Hematopoietic multipotent progenitor cell treated with erythropoietin and hydrocortisone succinate and interleukin-3 and kit ligand, for 4 days (in vitro differentiated cells): ENCODE measurements at places on chromosomes 11 and 22.

DNA sequence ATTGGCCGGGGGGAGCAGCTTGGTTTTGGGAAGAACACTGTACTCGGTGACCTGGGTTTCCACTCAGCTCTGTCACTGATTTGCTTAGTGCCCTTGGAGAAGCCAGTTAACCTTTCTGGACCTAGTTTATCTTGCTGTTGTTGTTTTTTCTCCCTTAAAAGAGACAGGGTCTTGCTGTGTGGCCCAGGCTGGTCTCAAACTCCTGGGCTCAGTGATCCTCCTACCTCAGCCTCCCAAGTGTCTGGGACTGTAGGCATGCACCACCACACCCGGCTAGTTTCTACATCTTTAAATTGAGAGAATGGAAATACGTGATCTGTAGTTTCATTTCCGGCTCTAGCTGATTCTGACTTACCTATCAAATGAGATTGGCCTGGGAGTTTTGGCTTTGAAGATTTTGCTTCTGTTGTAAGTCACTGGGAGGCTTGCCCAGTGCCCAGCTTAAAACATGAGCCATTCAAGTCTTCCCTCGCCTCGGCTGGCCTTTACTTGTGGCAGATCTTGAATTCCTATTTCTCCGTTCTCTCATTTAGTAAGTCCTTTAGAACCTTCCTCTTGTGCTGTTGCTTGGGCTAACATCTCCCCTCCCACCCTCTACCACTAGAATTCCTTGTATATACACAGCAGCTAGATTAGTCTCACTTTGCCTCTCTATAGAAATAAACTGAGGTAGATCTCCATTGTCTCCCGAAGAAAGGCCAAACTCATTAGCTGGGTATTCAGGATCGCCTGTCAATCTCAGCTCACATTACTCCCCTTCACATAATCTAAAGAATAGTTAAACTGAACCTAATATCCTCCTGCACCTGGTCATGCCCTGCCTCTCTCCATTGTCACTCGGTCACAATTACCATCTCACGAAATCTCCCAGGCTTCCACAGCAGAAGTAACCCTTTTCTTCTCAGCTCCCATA is 87.7 kb upstream of the SLC25A18 start:
- DNase-seq: no peak

DNA sequence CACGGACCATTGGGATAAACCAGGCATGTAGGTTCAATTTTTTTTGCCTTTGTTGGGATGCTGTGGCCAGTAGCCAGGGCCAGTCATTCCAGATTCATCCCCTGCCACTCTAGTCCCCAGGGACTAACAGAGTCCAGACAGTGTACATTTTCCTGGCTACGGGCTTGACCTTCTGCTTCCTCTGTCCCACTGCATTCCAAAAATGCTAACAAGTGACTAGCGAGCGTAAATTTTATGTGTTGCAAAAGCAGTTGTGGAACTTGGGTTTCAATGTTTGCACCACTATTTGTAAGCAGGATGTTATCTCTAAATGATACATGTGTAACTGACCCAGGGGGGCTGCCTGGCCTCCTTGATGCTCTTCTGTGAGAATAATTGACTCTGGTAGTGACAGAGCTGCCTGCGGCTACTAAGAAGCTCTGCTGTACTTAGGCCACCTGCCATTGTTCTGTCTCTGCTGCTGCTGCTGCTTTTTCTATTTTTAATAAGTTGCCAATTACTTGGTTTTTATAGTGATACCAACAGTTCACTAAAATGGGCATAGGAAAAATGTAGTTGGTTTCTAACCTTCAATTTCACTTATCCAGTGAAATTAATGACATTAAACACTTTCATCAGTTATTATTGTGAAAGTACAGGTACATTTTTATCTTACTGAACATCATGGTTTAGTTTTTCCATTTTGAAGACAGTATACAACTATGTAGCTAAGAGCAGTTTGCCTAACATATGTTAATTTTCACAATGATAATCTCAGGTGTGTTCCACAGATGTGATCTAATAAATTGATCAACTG is 26.8 kb downstream of the TNRC6B start:
- DNase-seq: no peak

DNA sequence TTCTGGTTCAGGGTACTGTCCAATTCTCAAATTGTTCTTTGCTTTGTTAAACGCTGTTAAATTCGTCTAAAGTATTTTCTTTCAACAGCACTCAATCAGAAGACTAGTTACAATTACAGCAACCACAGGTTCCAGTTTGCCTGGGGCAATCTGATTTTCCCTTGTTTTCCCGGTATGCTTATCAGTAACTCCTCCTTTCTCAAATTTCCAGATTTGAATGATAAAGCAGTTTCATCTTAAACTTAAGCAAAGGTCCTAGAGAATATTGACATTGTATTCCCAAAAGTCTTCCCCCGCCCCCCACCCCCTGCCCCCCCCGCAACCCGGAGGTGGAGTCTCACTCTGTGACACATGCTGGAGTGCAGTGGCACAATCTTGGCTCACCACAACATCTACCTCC is 10.5 kb upstream of the USP28 start:
- DNase-seq: no peak

DNA sequence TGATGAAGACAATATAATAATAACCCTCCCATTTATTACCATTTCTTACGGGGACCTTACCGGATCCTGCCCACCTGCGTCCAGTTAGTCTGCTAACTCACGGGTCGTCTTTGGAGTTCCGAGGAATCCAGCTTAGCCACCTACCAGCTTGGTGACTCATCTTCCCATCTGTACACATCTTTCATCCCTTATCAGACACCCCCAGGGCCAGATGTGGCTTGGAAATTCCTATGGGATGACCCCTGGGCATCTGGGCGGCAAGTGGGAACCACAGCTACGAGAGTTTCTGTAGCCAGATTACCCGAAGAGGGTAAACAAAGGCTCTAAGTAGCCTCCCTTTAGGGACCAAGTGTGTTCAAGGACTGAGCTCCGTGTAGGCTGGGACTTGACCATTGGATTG is 12.8 kb upstream of the PRR5 start:
- no peak for DNase-seq

- DNase-seq: no peak
Observed at GRCh38 chr22:50272044-50272802, 2.0 kb upstream of the MAPK11 start.

- no peak for DNase-seq
Observed at GRCh38 chr11:82756765-82757639, 23.3 kb upstream of the FAM181B start.

DNA sequence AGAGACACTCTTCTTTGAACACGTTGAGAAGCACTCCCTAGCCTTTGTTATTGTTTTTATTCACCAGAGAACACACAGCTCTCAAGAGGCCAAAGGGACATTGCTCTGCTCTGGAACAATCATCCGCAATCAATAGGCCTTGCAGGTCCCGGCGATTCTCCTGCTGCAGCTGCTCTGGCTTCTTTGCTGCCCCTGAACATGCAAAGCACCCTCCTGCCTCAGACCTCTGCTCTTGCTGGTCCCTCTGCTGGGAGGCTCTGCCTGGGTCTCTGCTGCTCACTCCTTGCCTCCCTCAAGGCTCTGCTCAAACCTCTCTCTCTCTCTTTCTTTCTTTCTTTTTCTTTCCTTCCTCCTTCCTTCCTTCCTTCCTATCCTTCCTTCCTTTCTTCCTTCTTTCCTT is 232.7 kb downstream of the DSCAML1 start:
- no peak for DNase-seq

GRCh38 chr11:95248666-95249467 is 17.9 kb upstream of the SESN3 start:
- no peak for DNase-seq

GRCh38 chr11:34149274-34149673 is 43.8 kb downstream of the NAT10 start:
- DNase-seq: no peak

DNA sequence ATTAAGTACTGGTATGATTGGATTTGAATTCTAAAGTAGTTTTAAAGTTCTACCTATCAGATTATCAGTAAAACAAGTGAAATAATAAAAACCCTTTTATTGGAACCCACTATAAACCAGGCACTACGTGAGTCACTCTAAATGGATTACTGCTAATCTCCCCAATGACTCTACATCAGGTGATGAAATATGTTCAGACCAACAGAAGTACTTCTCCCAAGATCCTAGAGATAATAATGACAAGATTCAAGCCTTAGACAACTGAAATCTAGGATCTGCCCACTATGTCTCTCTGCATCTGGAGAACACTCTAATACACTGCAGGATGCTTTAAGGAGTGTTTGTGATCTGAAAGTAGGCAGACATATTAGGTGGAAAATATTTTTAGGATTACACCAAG is 652.1 kb upstream of the CHORDC1 start:
- no peak for DNase-seq

GRCh38 chr11:68908273-68908672 is 4.6 kb downstream of the IGHMBP2 start:
- no peak for DNase-seq

DNA sequence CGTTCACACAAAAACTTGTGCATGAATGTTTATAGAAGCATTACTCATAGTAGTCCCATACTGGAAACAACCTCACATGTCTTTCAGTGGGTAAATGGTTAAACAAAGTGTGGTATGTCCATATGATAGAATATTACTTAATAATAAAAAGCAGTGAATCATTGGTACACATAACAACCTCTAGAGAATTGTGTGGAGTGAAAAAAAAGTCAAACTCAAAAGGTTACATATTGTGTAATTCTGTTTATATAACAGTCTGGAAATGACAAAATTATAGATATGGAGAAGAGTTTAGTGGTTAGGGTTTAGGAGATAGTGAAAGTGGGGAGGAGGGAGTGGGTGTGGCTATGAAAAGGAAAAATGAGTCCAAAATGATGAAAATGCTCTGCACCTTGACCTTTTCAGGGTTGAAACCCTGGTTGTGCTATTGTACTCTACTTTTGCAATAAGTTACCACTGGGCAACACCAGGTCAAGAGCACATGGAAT is 243.4 kb upstream of the DDI1 start:
- no peak for DNase-seq

GRCh38 chr11:117657794-117658193 is 139.2 kb downstream of the DSCAML1 start:
- no peak for DNase-seq

DNA sequence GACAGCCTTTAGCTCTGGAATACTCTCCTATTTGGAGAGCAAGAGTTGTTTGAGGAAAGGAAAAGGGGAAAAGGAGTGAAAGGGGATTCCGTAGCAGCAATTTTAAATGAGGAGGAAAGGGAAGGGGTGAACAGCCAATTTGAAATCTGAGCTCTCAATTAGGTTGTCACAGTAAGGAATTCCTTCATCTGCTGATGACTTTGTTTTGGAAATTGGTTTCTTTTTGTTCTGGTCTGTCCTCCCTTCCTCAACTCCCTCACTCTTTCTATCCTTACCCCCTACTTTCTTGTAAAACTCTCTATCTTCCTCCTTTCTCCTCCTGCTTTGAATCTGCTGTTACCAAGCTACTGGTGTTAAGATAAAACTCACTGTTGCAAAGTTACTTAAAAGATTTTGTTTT is 1155.6 kb downstream of the DLG2 start:
- DNase-seq: no peak

DNA sequence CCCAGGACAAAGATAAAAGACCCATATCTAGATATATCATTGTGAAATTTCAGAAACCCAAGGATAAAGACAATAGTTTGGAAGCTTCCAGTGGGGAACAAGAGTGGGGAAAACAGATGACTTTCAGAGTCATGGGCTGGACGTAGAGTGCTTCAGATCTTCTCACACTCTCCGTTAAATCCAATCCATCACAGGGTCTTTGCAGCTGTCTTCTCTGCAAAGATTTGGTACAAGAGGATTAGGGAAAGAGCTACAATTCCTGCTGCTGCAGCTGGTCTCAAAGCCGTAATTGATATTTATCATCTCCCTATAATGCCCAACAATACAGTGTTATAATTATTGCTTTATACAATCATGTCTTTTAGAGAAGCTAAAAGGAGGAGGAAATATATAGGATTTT is 63.4 kb upstream of the CLPB start:
- no peak for DNase-seq

GRCh38 chr11:32884770-32885384 is 7.7 kb upstream of the QSER1 start:
- DNase-seq: peak; percentile 62

- no peak for DNase-seq
Observed at GRCh38 chr11:2293531-2293971, 8.2 kb downstream of the C11orf21 start.

DNA sequence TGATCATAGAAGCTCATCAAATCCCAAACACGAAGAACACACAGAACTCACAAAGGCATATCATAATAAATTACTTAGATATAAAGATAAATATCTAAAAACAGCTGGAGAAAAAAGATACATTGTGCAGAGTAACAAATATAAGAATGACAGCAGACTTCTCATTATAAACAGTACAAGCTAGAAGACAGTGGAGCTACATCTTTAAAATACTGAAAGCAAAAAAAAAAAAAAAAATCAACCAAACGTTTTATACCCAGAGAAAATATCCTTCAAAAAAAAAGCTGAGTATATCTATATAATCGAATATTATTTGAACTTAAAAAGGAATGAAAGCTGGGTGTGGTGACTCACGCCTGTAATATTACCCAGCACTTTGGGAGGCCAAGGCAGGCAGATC is 90.0 kb downstream of the SBF2 start:
- DNase-seq: peak; percentile 20

- no peak for DNase-seq
Observed at GRCh38 chr11:122097419-122098001, 18.5 kb downstream of the BLID start.

GRCh38 chr22:20748731-20749428 is 25.0 kb upstream of the SERPIND1 start:
- no peak for DNase-seq

DNA sequence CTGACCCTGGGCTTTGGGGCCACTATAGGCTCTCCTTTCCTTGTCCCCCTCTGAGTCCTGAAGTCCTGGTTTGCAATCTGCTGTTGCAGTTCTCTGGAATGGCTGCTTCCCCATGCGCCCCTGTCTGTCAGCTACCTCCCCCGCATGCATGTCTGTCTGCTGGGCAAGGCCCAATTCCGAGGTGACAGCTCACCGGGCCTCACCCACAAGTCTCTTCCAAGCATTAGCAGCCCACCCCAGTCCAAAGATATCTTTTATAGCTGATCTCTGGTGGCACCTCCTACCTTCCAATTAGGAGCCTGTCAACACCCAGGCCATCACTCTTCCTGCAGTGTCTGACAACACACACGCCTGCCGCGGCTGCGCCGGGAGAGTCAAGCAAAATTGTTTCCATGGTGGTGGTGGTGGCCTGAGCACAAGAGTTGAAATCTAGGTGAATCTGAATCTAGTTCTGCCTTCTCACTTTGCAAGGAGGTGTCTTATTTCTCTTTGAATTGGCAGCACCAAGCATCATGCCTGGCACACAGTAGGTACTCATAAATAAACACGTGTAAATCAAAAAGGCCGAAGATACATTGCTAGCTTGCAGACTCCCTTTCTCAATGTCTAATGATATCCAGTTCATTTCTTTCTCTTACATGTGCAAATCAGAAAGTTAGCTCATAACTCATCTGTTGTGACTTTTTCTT is 1.2 kb upstream of the LMO2 start:
- DNase-seq: peak; percentile 81

- DNase-seq: no peak
Observed at GRCh38 chr11:959027-959426, 33.4 kb downstream of the AP2A2 start.

DNA sequence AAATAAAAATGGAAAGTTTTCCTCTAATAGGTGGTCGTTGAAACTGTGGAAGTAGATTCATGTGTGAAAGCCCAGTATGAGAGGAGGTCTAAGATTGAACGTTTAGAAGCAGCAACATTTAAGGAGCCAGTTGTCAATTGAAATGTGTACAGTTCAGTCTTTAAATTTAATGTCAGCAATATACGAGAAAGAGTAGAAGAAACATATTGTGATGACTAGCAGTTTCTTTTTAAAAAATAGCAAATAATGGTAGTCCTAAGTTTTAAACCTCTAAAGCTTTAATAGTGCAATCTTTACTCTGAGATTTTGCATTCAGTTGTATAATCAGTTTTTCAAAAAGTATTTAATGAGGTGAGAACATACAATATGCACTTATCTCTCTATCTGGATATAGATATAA is 44.9 kb downstream of the TMEM135 start:
- no peak for DNase-seq
